ENCODE measurements at places on chromosomes 12 and 14.

DNA sequence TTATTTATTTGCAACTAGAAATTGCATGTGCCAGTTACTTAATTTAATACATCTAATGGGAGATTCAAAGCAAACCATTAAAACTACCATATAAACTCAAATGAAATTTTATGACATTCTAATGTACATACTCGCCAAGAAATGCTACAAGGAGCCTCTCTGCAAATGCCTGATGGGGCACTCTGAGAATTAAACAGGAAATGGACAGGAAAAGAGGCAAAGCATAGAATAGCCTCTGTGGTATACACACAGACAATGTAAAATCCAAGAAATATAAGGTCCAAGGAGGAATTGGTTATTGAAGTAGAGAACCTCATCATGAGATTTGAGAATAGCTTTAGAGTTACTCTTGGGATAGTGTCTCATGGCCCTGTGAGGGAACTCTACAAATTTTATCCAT, 41.2 kb downstream of the RAB21 start:
- no peak for DNase-seq

GRCh38 chr12:56082967-56083366, 3.0 kb downstream of the ERBB3 start:
- DNase-seq = no peak

DNA sequence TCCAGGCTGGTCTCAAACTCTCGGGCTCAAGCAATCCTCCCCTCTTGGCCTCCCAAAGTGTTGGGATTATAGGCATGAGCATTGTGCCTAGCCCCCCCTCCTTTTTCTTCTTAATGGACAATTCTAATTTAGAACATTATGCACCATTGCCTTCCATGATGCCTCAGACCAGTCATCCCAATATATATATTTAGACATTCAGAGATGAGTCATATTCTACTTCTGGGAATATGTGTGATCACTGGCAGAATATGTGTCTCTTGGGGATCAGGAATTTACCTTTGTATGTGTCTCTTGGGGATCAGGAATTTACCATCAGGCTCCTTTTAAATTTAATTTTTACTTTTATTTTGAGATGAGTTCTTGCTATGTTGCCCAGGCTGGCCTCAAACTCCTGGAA, 7.5 kb upstream of the CCDC177 start:
- no peak for DNase-seq

- DNase-seq = no peak
Observed at GRCh38 chr12:124543052-124543589, 24.3 kb downstream of the NCOR2 start.
